ENCODE measurements at places on chromosomes 11 and 22. TPM values are rescaled to one million over a fixed set of nuclear protein-coding genes. Genes with fewer than 3 reads are reported as not detected.

GRCh38 chr11:74086242-74086884 is 77.5 kb upstream of the UCP3 start:
- no peak for DNase-seq

PGM2L1 gene
- 10.1 TPM for total RNA-seq

- DNase-seq = no peak
These were observed 6.7 kb upstream of the PAX6 start for GRCh38 chr11:31817621-31818424.

DNA sequence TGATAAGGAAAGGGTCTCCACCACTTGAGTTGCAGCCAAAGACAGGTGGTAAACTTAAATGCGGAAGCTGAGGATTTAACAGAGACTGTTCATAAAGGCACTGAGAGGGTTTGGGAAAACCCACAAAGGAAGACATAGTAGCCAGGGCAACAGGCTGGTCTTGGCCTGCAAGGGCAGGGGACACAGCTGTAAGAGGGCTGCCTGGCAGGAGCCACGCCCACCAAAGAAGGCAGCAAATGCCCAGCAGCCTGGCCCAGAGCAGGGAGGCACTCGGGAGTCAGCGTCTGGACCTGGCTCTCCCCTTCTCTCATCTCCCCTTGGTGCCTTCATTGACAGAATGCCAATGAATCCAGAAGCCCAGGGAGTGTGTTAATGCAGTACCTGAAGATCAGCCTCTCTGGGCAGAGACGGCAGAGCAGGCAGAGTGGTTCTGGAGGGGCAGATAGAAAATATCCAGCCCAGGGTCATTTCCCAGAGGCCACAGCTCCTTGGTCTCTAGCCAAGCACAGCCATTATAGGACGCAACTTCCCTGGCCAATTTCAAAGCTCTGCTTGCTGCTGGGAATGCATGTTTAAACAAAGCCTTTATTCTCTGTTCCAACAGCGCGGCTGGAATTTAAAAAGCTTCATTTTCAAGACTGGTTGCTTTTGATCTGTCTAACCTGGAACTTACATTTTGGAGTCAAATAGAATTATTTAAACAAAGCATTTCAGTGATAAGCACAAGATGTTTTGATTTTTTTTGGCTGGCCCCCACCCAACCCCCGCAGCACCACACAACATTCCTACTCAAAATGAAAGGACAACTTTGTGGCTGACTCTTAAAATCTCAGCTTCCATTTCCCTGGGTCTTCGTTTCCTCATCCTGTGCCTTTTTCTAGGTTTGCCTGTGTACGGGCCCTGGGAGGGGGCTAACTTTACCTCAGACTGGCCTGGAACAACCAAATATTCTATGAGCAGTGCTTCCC is 125.6 kb upstream of the LMO1 start:
- no peak for DNase-seq

FOLR2 gene
- 8.6 TPM for total RNA-seq

DNA sequence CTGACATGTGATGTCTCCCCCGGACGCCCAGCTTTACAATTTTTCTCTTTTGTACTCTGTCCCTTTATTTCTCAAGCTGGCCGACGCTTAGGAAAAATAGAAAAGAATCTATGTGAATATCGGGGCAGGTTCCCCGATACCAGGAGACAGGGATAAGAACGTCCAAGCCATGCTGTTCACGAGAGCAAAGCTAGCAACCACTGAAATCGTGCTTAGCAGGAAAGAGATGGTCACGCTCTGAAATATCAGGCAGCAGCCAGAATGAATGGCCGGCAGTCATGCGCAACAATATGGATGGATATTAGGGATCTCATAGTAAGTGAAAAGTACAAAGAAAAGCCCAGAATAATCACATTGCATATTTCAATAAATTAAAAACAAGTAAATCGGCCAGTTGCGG is 3.5 kb downstream of the CRYBB1 start:
- no peak for DNase-seq

DNA sequence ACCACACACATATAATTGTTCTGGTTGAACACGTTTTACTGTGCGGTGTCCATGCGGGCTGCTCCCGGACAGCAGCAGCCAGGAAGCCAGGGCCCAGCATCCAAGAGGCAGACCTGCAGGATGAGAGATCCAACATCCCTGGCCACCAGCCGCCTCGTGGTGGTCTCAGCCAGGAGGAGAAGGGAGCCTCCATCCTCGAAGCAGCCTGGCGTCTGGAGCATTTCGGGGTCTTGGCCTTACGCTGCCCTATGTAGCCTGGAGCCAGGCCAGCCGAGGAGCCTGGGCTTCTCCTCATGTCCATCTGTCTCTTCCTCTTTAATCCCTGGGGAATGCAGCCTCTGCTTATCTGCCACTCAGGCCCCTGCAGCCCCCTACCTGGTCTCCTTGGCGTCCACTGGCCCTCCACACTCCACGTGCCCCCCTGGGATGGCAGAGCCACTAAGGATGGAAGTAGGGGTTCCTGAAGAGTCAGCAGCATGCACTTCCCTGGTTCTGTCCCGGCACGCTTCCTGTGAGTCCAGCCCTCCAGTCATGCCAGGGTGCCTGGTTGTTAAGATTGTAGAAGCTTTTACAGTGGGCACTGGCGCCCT is 253.2 kb downstream of the TBC1D22A start:
- DNase-seq = no peak

DNA sequence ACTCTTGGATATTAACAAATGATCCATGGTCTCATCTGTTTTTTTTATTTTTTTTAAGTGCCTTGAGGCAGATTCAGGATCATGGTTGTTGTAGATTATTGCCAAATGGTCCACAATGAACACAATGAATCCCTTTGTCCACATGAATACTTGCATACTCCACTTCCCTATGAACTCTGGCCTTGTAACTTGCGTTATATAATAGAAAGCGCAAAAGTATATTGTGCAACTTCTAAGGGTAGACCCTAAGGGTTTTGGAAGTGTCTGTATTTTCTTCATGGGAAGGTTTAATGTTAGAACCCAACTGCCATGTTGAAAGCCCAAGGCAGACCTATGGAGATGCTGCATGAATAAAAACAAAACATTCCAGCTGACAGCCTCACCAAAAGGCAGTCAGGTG is 8.1 kb upstream of the OR5AL1 start:
- DNase-seq = no peak

- no peak for DNase-seq
These were observed 33.4 kb downstream of the SHANK2 start for GRCh38 chr11:71218789-71219499.

VWCE gene
- total RNA-seq = not detected

GRCh38 chr11:94747146-94747545 is 21.0 kb upstream of the AMOTL1 start:
- DNase-seq = no peak

DNA sequence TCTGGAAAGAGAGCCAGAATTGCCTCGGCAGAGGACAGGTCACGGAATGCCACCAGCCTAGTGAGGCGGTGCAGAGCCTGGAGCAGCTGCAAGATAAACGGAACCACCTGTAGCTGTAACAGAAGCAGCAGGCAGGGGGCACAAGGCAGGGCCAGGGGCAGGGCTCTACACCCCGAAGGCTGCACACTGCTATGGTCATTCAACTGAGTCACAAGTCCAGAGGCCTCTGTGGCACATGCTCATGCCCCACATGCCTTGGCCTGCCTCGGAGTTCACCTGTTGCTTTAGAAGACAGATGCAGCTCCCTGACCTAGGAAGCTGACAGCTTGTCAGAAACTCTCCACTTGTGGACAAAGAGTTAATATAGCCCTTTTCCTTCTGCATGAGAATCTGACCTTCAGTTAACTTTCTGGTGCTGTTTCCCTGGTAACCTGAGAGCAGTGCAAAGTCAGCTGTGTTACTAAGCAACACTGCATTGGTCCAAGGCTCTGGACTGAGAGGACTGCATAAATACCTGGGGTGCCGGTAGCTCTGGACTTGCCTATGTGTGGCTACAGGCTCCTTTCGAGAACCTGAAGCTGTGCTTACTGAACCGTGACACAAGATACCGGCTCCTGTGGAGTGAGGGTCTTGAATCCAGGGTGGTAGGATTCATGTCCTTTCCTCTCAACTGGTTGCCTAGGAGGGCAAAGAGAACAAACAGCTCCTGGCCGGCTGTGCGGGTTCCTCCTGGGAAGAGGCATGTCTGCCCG is 10.5 kb downstream of the COMMD9 start:
- no peak for DNase-seq

- DNase-seq = no peak
These were observed 5.0 kb upstream of the ANO1 start for GRCh38 chr11:70072861-70073755.

DNA sequence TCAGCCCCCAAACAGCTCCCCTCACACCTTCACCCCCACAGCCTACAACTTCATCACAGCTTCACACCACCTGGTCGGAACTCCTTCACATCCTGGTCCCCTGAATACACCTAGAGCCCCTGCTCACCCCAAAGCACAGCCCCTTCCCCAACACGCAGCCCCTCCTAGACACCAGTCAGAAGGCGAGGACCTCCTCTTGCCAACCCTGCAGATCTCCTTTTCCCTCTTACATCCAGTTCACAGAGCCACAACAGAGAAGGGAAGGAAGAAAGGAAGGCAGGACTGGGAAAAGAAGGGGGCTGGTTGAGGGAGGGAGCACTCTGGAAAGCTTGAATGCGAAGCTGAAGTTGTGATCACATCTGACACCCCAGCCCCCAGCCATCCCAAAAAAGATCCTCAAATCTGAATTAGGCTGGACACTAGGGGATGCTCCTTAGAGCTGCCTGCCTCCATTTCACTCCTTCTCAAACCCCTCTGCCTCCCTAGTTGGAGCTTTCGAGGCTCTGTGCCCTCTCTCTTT is 629 bp downstream of the CCKBR start:
- no peak for DNase-seq

DNA sequence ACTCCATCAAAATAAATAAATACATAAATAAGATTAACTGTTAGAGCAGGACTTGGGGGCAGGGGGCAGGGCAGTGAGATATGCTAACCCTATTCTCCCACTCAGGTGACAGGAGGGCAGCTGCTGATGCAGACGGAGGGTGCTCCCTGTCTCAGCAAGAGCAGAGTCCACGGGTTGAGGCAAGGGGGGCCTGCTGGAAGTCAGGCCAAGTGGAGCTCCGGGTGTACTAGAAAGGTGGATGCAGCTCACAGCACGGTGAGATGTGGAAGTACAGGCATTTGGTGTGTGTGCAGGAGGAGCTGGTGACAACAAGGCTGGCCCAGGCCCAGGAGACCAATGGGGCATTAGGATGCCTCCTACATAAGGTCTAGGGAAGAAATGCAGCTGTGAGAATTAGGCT is 467.3 kb upstream of the B3GAT1 start:
- DNase-seq = no peak

GRCh38 chr11:64875369-64876228 is 2.8 kb downstream of the EHD1 start:
- no peak for DNase-seq

- no peak for DNase-seq
These were observed 32.9 kb downstream of the OR52E1 start for GRCh38 chr11:5102246-5102645.

DNA sequence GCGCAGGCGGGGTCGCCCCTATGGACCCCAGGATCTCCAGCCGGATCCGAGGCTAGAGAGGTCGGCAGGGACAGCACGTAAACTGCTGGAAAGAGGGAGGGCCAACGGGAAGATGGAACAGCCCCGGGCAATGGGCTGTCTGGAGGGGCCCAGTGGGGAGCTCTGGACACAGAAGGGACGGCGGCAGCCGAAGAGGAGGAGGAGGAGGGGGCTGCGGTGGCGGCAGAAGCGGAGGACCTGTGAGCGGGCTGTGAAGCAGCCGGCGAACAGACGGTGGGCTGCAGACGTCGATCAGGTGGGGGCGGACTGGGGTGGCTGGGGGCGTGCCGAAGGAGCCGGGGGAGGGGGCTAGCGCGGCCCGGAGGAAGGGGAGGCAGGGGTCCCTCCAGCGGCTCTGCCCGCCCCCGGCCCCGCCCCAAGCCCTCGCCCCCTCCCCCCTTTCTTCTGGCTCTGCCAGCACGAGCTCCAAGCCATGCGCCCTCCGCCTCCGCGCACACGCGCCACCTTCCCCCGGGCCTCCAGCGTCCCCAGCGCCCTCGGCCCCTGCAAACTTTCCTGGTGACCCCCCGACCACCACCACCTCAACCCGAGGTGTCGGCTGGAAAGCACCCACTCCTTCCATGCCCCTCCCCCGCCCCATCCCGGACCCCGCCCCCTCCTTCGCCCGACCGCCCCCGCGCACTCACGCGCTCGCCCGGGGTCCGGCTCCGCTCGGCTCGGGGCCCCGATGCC is 432 bp downstream of the TNKS1BP1 start:
- peak; percentile 49 for DNase-seq
